Effector memory CD4-positive, alpha-beta T cell (primary cell): ENCODE measurements at places on chromosomes 5 and 9.

DNA sequence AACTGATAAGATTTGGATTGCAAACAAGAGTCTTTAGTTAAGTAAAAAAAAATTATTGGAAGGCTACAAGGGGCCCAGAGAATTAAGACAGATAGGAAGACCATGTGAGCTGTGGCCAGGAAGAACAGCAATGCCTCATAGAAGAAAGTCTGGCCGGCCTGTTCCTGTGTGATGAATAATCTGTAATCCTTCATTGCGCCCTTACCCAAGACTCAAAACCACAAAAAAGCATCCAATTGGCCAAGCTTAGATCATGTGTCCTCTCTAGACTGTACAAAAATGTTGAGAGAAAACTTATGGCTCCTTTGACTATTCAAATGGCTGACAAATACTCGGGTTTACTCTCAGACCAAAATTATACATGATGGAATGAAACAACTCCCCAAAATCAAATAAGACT, 1383.5 kb downstream of the PTPRD start:
- H3K27me3 ChIP-seq, result no peaks in the 10 kb centered on the region
- H3K4me3 ChIP-seq, result no peak overlapping the region
- no peak for DNase-seq
- H3K27ac ChIP-seq, result no peak overlapping the region
- H3K4me1 ChIP-seq, result no peaks in the 10 kb centered on the region
- no peaks in the 10 kb centered on the region for H3K36me3 ChIP-seq

DNA sequence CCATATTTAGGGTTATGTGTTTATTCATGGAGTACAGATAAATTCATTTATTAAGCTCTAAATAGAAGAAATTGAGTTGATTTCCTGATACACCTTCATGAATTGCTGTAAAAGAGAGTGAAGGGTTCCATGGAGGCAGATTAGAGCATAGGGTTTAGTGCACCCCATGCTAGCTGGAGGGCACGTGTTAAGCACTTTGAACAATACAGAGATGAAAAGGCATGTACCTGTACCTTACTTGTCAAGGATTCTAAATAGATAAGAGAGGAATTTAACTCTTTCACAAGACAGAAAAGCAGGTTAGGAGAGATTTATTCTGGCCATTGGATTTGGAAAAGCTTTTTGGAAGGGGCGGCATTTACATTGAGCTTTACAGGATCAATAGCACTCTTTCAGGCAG, 23.3 kb downstream of the TNFAIP8 start:
- H3K36me3 ChIP-seq, result no peaks in the 10 kb centered on the region
- H3K27ac ChIP-seq, result no peak overlapping the region
- H3K4me1 ChIP-seq, result peaks cover 16% of the 10 kb centered on the region
- no peak for DNase-seq
- H3K27me3 ChIP-seq, result no peaks in the 10 kb centered on the region
- H3K4me3 ChIP-seq, result no peak overlapping the region

DNA sequence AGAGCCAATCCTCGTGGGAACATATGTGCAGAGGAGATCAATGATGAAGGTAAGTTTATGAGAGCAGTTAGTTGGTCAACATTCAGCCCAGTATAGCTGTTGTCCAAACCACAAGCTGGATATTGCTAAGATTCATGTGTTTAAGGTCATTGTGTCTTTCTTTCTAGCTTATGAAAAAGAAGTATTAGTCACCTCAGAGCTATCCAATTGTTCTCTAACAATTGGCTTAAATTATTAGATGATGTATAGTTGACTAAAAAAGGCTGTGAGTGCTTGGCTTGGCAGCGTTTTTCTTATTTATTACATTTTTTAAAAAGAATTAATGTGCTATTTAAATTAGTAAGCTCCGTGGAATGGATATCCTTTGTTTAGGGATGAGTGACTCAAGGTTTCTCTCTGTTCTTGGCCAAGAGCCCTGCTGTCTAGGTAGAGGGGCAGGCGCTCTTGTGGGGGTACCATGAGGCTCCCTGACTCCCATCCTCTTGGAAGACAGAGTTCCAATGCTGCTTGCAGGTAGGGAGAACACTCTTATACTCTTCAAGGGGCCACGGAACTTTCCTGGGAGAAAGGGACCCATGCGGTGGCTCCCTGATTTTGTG, 487.4 kb downstream of the IRX1 start:
- H3K4me1 ChIP-seq, result no peaks in the 10 kb centered on the region
- no peak overlapping the region for H3K4me3 ChIP-seq
- DNase-seq, result no peak
- H3K36me3 ChIP-seq, result no peaks in the 10 kb centered on the region

DNA sequence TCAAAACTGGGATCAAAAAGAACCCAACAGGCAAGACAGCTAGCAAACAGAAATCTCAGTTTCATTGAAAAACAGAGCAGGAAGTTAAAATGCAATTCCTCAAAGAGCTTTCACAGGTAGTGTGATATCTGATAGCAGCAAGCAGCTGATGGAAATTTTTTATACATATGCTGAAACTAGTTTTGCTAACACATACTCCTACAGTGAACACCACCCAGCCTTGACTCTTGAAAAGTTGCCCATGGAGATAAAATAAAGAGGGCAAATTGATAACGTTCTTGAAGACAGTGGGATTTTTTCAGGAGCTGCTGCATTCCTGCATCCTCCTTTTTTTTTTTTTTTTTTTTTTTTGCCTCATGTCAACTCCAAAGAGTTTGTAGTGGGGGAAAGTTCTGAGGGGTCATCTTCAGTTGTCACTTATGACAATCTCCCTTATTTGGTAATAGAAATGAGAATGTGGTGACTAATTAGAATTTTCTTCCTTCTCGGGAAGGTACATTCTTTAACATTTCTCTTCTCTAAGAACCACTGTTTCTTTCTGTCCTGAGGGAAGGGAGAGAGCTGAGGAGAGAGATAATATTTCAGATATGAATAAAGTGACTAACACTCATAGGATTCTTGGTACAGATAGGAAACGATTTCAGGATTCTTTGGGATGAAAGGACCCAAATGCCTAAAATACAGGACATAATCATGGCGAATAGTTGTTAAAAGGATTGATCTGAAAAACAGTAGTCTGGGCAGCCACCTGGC, 24.6 kb downstream of the SH3RF2 start:
- H3K36me3 ChIP-seq, result no peaks in the 10 kb centered on the region
- no peak overlapping the region for H3K4me3 ChIP-seq
- no peak for DNase-seq

GRCh38 chr5:157284458-157285212, 18.7 kb downstream of the CYFIP2 start:
- DNase-seq, result no peak
- no peaks in the 10 kb centered on the region for H3K27me3 ChIP-seq
- no peak overlapping the region for H3K27ac ChIP-seq
- H3K4me3 ChIP-seq, result no peak overlapping the region

DNA sequence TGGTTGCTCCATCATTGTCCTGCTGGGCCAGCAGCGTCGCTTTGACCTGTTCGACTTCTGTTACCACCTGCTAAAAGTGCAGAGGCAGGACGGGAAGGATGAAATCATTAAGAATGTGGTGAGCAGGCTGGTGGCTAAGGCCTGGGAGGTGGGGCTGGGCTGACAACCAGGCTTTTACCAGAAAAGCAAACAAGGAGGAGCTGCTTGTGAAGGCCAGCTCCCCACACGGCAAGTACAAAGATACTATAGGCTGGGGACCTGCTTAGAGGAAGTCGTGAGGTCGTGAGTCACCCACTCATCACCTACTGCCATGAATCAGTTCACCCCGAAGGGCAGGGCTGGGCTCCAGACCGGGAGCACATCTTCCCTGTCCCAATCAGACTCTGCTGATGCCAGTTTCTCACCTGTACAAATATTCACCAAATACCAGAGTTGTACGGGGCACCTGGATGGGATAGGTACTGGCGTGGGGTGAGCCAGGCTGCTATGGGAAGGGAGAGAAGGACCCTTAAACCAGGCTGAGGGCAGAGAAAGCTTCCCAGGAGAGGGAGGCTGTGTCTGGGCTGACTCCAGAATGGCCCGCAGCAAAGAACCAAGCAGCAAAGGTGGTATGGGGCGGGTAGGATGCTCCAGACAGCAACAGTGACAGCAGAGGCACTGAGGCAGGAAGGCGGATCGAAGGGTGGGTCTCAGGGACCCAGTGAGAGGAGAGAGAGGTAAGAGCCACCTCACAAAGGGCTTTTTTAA, 69.3 kb upstream of the NIPAL4 start:
- peaks cover 69% of the 10 kb centered on the region for H3K36me3 ChIP-seq
- peak overlapping the region; percentile 60 for H3K27ac ChIP-seq
- no peak overlapping the region for H3K4me3 ChIP-seq
- peak; percentile 43 for DNase-seq
- no peaks in the 10 kb centered on the region for H3K4me1 ChIP-seq
- no peaks in the 10 kb centered on the region for H3K27me3 ChIP-seq
